ENCODE measurements at places on chromosomes 2 and 18.

DNA sequence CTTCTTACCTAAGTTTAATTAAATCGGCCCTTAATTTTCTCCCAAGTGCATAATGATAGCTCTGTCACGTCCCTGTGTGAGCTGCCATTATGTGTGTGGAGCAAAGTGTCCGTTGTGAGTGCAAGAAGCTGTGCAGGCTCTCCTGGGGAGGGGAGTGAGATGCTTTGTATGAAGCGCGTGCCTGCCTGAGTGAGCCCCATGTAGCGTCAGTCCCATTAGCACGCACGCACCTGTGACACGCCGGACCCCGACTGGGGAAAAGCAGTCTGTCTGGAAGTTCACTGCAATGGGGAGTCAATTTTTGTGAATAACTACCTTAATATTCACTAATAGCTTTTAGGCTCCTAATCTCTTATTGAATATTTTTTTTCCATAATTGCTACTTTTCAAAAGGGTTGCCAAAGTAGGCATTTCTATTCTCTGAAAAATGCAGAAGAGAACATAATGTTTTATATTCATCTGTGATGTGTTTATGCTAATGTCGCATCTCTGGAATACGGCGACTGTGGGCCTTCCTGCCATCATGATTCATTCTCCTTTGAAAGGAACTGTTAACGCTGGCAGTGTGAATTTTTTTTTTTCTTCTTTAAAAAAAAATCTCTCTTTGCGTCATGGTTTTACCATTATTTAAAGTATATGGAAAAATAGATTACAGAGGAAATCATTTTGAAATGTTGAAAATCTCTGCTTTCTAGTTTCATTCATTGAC, 157.7 kb downstream of the COL4A4 start:
- DNase-seq = no peak

GRCh38 chr2:3517948-3518495, 1.3 kb downstream of the ADI1 start:
- DNase-seq = no peak

GRCh38 chr2:88959480-88960204, 268.2 kb downstream of the RPIA start:
- DNase-seq = no peak

DNA sequence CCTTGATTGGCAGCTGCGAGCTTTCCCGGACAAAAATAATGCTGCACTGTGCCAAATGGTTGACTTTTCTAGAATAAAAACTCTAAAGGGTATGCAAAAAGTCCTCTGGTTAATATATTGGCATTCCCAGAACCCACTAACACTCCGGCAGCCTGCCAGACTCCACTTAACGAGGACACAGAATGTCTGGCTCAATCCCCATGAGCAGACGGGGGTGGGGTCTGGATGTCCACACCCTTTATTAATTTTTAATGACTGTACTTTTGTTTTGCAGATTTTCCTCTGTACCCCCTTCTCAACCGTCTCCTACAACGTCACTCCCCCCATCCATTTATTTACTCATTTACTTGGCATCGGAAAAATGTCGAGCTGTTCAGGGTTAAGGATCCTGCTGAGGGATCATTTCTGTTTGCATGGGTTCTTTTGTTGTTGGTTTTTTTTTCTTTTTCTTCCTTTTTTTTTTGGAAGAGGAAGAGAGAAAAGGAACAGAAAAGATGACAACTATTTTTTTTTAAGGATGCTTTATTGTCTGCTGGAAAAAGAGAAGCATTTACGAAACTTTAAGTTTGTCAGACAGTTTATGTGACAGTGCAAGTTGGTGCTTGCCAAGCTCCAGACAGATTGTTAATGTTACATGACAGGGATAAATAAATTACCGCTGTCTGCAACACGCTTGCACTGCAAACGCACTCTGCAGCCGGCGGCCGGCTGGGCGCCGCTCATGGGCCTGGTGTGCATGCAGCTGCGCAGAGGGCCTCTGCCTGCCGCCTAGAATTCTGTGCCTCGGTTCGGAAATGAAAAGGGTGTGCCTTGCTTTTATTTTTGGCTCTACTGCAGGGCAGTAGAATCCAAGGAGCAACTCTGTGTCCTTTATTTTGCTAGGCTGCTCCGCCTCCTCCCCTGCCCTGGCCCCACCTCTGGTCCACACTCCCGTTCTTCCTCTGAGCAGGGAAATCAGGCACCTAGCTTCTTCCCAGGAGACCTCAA, 3.6 kb downstream of the LDLRAD4 start:
- DNase-seq = no peak

DNA sequence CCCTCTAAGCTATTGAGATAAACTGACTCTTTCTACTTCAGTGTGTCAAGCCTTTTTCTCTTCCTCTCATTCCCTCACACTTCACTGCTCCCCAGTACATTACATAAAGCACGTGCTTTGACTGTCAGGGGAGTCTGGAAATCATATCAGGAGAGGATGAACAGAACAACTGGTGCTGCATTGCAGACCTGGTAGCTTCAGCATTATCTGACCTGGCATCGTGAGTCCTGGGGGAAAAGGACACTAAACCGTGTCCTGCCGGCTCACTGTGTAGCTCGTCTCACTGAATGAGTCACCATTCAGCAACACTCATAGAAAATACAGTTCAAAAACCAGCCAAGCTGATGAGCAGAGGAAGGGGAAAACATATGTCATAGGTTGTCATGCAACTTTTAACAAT, 108.5 kb upstream of the UNC80 start:
- no peak for DNase-seq
